Osteoblast (primary cell): ENCODE measurements at places on chromosomes 1 and 21. TPM values are rescaled to one million over a fixed set of nuclear protein-coding genes. Genes with fewer than 3 reads are reported as not detected.

- H3K27me3 ChIP-seq, result peaks cover 19% of the 10 kb centered on the region
- H3K36me3 ChIP-seq, result no peaks in the 10 kb centered on the region
- no peak overlapping the region for H3K27ac ChIP-seq
- no peak overlapping the region for H3K4me3 ChIP-seq
- no peak for DNase-seq
- H3K4me1 ChIP-seq, result no peaks in the 10 kb centered on the region
These were observed 59.7 kb upstream of the CD34 start for GRCh38 chr1:207970329-207971233.

DNA sequence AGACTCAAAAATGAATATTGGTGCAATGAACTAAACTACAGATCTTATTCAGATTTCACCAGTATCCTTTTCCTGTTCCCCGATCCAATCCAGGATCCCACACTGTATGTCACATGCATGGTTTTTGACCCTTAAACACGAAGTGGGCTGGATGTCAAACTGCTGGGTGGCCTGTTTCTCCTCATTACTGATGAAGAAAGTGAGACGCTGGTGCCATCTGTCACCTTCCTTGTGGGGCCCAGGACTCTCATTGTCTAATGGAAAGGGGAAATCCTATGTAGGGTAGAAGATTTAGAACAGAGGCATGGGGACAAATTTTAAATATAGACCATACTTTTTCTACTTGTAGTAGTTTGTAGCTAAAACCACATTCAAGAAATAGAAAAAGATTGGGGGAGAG lies 56.2 kb downstream of the DISC1 start:
- no peak overlapping the region for H3K4me3 ChIP-seq
- no peaks in the 10 kb centered on the region for H3K36me3 ChIP-seq
- H3K4me1 ChIP-seq, result no peaks in the 10 kb centered on the region

The KIF17 gene
- total RNA-seq, result 0.29 and 0.36 TPM in 2 replicates

GRCh38 chr1:49166031-49166430 lies 389.3 kb upstream of the BEND5 start:
- no peak overlapping the region for H3K4me3 ChIP-seq
- DNase-seq, result no peak
- H3K27ac ChIP-seq, result no peak overlapping the region
- no peaks in the 10 kb centered on the region for H3K27me3 ChIP-seq

The UBE4B gene
- total RNA-seq, result 73.1 and 76.6 TPM in 2 replicates
